ENCODE measurements at places on chromosomes 5 and 9.

- no peak for DNase-seq
Measured at GRCh38 chr9:98009936-98010335, 26.8 kb downstream of the ANP32B start.

- no peak for DNase-seq
Measured at GRCh38 chr9:113471143-113471542, 7.6 kb downstream of the RGS3 start.

GRCh38 chr5:114243972-114244317 is 117.9 kb upstream of the KCNN2 start:
- no peak for DNase-seq

DNA sequence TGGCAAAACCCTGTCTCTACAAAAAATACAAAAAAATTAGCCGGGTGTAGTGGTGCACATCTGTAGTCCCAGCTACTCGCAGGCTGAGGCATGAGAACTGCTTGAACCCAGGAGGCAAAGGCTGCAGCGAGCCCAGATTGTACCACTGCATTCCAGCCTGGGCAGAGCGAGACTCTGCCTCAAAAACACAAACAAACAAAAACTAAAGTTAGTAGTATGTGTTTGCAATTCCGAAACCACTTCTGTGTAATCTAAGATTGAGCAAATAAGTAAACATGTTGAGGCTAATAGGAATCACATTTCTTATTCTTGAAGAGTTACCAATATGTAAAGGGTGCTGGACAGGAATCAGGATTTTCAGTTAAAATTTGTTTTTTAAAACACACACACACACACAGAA is 70.0 kb upstream of the SUSD1 start:
- no peak for DNase-seq

DNA sequence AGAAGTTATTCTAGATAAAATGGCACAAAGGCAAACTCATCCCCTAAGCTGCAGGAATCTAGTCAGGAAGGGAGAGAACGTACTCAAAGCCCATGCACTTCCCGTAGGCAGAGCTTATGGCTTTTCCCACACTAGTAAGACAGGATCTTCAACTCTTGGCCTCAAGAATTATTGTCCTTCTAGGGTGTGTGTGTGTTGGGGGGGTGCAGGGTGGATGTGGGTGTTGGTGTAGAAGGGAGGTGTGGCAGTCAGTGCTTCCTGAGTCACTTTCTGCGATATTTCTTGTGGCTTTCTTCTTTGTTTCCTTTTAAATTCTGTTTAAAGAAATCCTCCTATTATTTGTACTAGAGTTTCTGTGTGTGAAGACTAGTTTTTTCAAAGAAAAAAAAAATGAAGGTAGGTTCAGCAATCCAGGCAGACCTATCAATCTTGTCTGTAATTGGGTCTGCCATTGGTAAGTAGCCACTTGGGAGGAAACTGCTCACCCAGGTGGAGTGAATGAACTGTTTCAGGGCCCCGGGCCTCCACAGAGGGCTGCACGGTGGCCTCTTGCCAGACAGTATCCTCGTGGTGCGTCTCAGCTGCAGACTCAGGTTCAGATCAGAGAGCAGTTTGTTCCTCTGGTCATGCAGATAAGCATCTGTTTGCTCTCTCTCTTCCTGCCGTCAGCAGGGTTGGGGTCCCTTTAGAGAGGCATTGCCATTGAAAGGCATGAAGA is 131.9 kb downstream of the NPR3 start:
- peak; percentile 37 for DNase-seq

DNA sequence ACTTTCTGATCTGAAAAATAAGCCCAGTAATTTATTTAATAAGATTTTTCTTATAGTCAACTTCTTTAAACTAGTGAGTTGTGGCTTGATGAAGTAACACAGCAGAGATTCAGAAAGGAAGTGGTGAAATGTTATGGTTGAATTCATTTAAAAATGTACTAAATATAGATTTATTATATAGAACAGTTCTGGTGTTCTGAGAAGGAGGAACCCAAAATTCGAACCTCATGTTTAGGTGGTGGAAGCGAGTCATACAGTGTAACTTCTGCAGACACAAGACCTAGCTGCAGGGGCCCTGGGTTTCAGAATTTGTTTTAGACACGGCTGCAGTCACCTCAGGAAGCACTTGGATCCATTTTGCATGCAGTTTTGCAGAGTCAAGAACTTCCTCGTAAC is 188.2 kb downstream of the TRIO start:
- peak; percentile 49 for DNase-seq

- DNase-seq = no peak
Measured at GRCh38 chr9:110207071-110207641, 803 bp downstream of the C9orf152 start.

GRCh38 chr5:154138701-154139100 is 51.8 kb upstream of the GALNT10 start:
- no peak for DNase-seq
